Osteocyte (in vitro differentiated cells): ENCODE measurements at places on chromosomes 1 and 21. TPM values are rescaled to one million over a fixed set of nuclear protein-coding genes. Genes with fewer than 3 reads are reported as not detected.

- no peak for DNase-seq
Measured at GRCh38 chr1:236142253-236143103, at the start of gene GPR137B. GPR137B (plus strand) TSS chr1:236142539; CDS start chr1:236142623, 84 bp downstream.

GRCh38 chr1:228293393-228293792 is 85.5 kb downstream of the OBSCN start:
- DNase-seq: no peak

DNA sequence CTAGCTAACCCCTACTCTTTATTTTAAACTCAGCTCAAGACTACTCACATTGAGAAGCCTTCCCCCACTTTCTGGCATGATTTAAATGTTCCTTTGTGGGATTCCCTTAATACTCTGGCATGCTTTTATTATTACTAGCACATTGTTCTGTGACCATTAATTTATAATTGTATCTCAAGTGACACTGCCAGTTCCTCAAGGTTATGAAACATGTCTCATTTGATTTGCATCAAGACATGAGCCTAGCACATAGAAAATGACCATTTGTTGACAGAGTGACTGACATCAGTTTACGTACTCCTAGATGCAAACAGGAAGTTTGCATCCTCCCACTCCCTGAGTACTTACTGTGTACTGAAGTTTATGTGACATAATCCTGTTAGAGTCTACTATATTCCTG is 15.2 kb downstream of the RGS4 start:
- no peak for DNase-seq

- no peak for DNase-seq
Measured at GRCh38 chr1:55246896-55247295, 31.7 kb upstream of the USP24 start.

GRCh38 chr21:25657140-25657539 is 18.1 kb downstream of the JAM2 start:
- no peak for DNase-seq

DNA sequence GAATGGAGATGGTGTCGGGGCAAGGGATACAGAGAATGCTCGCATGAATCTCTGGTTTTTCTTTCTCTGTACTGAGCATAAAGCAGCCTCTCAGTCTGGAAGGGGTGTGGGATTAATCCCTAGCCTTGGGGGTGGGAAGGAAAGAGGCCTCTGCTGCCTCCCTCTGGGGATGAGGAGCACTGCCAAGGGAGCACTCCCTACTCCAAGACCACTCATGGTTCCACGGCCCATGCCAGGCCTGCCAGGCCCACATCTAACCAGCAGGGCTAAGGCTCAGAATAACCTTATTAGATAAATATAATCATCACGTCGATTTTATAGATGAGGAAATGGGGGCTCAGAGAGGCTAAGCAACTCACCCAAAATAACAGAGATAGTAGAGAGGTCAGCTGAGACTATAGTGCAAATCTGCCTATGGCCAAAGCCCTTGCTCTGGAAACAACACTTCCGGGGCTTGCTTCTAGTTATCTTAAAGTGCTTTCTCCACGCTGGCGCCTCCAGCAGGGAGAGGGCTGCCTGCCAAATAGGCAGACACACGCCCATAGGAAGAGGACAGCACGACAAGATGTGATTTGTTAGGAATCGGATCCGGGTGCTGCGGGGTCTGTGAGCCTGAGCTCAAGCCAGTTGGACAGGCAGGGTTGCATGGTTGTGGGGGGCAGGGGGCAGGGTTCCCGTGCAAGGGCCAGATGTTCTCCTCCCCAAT is 522 bp downstream of the TEX35 start:
- no peak for DNase-seq

DNA sequence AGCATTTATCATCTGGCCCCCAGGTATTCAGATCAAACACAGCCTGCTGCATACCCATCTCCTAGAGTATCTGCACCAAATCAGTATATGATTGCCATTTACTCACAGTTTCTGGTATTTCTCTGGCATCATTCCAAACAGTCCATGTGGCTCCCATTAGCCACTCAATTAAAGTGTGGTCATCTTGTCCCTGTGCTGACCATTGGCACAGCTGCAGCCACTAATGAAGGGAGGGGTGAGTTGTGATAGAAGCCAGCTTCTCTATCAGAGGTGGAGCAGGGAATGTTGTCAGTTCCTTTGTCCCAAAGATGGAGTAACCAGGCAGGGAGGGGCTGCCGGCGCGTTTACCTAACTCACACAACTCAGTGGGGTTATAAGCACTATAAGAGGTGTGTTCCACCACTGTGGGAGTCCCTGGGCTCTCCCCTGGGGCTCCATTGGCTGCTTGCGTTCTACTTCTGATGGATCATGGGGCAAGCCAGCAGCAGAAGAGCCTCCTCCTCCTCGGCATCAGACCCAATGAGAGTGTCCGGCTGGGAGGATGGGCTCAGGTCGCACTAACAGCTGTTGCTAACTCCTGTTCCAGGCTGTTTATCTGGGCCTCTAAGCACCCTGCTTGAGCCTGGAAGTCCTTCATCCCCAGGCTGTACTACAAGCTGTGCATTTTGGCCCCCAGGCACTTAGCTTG is 108.6 kb downstream of the GDAP2 start:
- no peak for DNase-seq

GRCh38 chr21:25561668-25562641 is 45.3 kb downstream of the MRPL39 start:
- DNase-seq: peak; percentile 87

DNA sequence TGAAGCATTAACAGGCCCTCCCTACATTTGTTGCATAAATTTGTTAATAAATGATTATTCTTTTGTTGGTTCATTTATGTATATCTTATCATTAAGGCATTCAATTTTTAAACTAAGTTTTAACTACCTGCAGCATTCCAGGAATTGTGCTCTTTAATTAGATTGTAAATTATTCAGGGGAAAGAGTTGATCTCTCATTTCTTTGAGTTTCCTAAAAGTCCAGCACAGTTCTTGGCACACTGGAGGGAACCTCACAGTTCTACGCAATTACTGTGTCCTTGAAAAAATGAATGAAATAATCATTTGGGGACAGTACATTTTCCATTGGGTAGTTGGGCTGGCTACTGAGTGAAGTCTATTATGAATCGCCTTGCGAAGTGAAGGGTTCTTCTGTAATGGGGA is 493 bp upstream of the STXBP3 start:
- DNase-seq: no peak

DNA sequence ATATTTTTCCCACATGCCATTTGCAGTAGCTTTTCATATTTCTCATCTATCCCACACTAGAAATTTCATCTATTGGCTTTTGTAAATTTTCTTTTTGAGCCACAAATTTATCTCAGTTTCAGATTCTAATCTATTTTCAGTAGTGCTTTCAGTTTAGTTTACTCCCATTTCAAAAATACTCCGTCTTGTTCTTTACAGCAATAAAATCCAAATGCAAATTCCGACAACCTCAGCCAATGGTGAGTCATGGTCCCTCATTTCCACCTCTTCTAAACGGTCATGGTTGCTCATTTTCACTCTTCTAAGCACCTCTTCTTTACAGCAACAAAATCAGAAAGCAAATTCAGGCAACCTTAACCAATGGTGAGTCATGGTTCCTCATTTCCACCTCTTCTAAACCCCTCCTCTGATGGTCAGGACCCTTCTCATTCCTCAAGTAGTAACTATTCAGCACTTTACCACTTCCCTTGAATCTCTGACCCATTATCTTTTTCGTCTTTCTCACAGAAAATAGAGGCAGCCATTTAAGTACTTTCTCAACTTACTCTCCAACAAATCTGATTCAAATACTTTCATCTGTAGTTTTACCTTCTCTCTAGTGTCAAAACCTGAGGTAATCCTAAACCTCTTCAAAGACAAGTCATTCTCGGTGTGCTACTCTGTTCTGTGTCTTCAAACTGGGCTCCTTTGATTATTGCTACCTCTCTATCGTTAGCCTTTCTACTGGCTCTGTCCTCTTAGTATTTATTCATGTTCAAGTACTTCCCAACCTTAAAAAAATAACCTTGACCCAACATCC is 34.4 kb downstream of the C21orf91 start:
- DNase-seq: no peak

DNA sequence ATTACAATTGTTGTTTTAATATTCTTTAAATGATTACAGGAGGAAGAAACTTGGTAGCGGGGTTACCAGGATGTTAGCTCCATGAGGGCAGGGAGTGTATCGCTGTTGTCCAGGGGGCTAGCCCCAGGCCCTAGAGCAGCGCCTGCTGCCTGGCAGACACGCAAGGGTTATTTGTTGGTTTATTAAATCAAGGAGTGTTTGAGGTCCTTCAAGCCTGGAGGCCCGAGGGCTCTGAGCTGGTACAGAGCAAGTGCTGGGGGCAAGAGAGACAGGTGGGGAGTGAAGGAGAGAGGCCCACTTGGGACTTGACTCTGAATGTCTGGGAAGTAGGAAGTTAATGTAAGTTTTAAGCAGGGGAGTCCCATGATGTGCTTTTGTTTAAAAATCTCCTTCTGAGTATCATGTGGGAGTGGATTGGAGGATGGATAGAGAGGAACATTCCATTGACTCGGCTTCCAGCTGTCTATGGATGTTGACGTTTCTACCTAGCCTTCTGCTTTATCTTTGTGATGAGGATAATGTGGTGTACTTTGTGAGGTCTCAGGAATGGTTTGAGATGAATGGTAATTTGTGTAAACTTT is 8.7 kb downstream of the ITSN1 start:
- DNase-seq: no peak

GRCh38 chr1:9332513-9333143 is 39.9 kb downstream of the SPSB1 start:
- no peak for DNase-seq

DNA sequence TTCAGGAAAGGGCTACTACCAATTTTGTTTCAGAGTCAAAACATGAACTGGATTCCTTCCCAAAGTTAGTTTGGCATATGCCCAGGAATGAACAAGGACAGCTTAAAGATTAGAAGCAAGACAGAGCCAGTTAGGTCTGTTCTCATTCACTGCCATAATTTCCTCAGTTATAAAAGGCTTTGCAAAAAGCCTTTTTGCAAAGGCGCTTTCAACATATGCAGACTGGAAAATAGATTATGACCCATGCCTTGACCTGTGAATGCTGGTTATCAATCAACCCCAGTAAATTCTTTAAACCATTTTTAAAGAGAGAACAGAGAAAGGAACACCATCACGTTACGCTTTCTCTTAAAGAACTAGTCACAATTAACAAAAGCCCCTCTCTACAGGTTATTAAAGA is 1.7 kb upstream of the FRRS1 start:
- no peak for DNase-seq

DNA sequence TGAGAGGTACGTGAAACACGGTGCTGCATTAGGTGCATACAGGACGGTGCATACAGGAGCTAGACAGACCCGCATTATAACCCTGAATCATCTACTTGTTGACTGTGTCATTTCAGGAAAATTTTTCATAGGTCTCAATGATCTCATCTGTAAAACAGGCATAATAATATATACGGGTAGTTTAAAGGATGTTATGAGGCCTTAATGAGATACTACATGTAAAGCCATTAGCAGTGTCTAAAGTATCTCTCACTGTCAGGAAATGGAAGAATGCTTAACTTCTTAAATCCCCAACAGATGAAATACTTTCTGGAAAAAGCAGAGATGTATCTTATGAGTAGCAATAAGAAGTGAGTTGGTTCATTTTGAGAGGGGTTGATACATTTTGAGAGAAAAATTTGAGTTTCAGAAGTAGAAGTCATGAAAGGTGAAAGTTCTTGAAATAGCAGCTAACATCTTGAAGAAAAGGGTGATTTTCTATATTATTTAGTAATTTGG is 669.6 kb downstream of the PTPRC start:
- no peak for DNase-seq

DNA sequence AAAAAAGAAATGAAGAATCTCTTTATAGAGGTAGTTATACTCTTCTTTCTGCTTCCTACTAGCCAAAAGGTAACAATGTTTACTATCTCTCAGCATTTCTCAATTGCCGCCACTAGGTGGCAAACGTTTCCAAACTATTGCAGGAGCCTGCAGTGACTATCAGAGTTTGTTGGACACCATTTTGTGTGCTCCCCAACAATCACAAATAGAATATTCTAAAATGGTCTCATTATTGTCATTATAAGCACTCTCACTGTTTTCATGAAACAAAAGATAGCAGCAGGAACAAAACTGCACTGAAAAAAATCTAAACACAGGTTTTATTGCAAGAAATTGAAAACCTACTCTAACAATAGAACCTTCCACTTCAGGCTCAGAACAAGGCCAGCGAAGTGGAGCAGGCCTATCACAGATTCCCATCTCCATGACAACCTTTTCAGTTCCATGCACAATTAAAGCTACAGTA is 83.9 kb upstream of the PLPPR4 start:
- no peak for DNase-seq

GRCh38 chr1:155207806-155208540 is at the start of gene THBS3:
THBS3 (minus strand) TSS chr1:155207897; CDS start chr1:155207876, 21 bp downstream.
- no peak for DNase-seq

DNA sequence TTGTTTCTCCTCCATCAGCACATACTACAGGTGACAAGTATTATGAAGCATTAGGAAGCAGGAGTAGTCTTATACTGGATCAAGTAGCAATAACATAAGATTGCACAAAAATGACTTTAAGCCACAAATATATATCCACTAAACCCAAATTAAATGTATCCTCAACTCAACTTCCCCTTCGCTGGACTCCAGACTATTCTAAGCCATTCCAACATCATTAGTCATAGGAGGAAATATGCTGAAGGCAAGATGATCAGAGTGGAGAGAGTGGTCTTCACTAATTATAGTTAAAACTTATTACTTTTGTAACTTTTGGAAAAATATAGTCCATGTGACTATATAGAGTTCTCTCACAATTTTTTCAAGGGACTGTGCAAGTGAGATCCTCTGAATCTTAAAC is 390.7 kb upstream of the ZP4 start:
- no peak for DNase-seq

DNA sequence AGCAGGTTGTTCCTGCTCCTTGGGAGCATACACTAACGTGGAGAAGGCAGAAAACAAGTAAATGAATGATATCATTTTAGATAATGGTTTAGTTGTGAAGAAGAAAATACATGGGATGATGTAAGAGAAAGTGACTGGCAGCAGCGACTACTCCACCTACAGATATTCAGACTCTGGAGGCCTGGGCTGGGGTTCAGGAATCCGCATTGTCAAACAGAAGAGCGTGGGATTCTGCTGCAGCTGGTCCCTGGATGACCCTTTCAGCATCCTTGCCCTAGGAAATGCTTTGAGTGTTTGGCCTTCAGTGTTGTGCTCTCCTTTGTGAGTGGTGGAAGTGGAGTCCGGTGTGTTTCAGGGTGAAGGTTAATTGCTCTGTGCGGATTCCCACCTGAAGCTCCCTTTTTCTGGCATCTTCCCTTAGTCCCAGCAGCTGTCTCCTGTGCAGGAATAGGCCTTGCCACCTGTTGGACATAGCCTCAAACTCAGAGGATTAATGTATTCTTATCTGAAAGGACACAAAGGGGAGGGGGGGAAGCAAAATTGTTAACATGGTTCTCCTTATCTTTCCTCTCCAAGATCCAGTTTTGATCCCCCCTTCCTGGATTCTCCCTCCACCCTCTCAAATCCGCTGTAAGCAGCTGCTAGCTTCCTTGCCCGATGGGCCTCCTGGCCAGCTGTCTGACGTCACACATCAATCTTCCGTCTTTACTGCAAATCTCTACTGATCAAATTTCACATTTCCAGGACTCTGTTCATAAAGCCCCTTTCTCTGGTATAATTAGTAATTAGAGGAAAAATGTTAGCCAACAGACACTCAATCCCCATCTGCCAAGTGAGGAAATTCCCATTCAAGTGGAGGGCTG is 68.3 kb upstream of the SPAG17 start:
- no peak for DNase-seq

Gene OR14K1
- total RNA-seq: not detected in 2 replicates

Gene LDLRAD2
- total RNA-seq: not detected in 2 replicates

Gene SIKE1
- 57.2 and 60.4 TPM in 2 replicates for total RNA-seq

Gene DNAJC28
- total RNA-seq: 2.1 and 2.7 TPM in 2 replicates

Gene S100A9
- total RNA-seq: not detected in 2 replicates

Gene LY9
- not detected in 2 replicates for total RNA-seq

Gene GPR153
- 4.2 and 4.4 TPM in 2 replicates for total RNA-seq

Gene S100A13
- total RNA-seq: 126 and 128 TPM in 2 replicates

Gene CCDC28B
- total RNA-seq: 24.0 and 29.9 TPM in 2 replicates

Gene FAM163A
- total RNA-seq: not detected in 2 replicates

Gene LCE1D
- not detected in 2 replicates for total RNA-seq
